ENCODE measurements at places on chromosomes 12 and 14.
A peak's percentile ranks its signal among the peaks of the same experiment; 100 is the strongest.

DNA sequence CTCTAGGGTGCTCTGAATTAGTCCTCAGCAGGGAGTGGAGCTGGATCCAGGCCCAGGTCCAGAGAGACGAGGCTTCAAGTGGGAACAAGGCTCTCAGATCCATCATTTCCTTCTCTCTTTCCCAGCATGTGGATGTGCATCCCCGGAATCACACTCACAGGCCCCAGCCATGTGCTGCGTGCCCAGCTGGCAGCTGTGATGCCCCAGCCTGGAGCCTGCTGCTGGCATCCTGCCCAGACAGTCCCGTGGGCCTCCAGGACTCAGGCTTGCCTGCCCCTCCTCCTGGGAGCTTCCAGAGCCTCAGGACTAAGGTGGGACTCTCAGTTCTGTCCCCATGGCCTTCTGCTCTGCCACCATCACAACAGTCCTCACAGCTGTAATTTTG is 6.2 kb upstream of the KRT84 start:
- DNase-seq, result no peak

- DNase-seq, result peak; percentile 40
These were observed 78.0 kb upstream of the SSTR1 start for GRCh38 chr14:38129705-38130104.

- DNase-seq, result no peak
These were observed 318.6 kb downstream of the ITPR2 start for GRCh38 chr12:26514364-26514763.

DNA sequence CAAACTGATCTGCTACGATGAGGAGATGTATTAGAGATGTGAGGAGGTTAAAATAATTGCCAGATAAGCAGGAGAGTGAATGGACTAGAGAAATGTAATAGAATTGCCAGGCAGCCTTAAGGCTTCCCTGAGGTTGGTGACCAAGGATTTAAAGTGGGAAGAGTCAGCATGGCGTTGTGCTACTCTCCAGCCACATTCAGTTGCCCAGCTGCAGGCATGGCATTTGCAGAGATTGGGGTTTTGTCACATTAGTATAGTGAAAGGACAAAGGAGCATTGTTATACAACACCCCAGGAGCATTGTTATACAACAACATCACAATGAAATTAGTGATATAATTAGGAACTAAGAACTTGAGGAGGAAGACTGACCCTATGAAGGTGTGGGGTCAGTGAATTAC is 31.7 kb downstream of the MARK3 start:
- no peak for DNase-seq

DNA sequence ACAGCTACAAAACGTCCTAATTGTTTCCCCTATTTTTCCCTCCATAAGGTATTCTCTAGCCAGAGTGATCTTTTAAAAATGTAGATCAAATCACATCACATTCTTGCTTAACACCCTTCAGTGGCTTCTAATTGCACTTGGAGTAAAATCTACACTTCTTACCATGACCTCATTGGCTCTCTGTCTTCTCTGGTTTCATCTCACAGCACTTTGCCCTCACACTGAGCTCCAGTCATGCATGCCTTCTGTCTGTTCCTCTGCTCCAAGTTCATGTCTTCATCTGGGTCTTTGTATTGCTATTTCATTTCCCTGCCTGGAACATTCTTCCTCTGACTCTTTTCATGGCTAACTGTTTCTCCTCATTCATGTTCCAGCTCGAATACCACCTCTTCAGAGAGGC is 220.4 kb upstream of the GARIN6 start:
- DNase-seq, result no peak

DNA sequence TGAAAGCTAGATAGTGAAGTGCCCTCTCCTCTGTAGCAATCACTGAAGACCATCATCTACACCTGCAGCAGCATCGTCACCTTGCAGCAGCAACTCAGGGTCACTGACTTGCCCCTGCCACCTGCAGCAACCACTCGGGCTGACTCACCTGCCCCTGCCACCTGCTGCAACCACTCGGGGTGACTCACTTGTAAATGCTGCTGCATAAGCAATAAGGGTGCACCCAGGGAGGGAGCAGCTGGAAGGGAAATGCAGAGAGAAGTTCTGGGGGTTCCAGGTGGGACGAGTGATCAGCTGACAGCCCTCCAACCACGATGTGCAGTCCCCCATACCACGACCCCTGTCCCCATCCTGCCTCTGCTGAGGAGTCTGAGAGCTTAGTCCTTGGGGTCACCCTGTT is 357.1 kb upstream of the SFSWAP start:
- no peak for DNase-seq

- no peak for DNase-seq
These were observed 110.0 kb upstream of the ARHGAP5 start for GRCh38 chr14:31966896-31967668.

DNA sequence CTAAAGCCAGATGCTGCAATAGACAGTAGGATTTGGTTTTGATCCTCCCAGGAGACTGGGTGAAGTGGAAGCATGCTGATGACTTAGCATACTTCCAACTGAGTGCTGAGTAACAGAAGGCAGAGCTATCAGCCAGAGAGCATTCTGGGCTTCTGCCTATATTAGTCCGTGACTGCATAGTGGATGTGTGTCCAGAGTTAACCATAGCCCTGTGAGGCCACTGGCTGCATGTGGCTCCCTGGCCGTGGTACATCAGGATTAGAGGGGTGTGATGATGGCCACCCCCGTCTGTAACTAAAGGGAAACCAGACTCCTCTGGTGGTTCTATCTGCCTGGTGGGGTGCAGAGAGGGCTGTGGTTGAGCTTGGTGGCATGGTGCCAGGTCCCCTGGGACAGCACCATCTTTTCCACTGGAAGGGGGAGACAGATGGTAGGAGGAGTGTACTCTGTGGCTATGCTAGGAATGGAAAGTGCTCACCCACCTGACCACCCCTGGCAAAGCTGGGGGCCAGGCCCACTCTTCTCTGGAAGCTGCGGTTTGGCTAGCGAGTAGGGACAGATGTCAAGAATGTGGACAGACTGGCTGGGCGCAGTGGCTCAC is 27.4 kb downstream of the ABCD4 start:
- DNase-seq, result no peak

DNA sequence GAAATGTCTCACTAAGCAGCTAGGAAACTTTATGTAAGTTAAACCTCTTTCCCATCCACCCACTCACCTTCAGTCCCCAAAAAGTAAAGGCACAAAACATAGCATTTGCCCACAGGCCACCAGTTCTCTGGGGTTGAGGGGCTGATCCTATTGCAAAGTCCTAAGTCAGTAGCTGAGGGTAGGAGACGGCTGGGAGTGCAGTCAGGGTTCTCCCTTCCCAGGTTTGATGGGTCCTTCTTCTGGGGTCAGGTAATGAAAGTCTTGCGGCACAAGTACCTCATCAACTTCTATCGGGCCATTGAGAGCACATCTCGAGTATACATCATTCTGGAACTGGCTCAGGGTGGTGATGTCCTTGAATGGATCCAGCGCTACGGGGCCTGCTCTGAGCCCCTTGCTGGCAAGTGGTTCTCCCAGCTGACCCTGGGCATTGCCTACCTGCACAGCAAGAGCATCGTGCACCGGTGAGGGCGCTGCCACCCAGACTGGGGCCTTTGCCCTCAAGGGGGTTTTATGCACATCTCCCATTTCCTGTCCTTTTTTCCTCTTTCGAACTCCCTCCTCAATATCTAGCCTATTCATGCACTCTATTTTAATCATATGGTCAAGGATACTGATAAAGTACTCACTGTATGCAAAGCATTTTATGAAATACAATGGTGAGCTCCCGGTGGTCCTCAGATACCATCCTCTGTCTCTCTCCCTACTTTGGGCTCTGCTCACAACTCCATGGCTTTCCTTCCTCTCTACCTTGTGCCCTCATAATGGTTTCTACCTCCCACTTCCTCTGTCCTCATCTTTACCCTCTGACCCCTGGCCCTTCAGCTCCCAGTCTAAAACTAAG is 986 bp downstream of the TSSK4 start:
- DNase-seq, result no peak

- DNase-seq, result no peak
These were observed 10.2 kb downstream of the BDKRB2 start for GRCh38 chr14:96214793-96215192.

- no peak for DNase-seq
These were observed 98.2 kb downstream of the C12orf42 start for GRCh38 chr12:103397536-103397935.

DNA sequence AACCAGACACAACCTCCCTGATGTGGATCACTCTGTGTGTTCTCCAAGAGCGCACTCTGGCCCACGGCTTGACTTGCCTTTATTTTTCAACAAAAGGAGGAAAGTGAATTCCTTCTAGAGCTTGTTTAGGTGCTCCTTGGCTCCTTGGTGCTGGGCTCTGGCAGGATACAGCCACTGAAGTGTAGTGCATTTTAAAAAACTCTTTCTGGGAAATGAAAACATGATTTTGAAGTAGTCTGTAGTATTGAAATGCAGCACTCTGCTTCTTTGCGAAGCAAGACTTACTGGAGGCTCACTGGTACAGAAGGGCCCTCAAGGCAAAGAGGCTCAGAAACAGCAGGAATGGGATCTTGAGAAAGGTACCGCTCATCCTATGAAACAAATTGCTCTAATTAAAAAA is 81.6 kb downstream of the PTCSC3 start:
- no peak for DNase-seq

GRCh38 chr12:127290251-127290650 is 976.7 kb upstream of the TMEM132C start:
- DNase-seq, result no peak

- DNase-seq, result no peak
These were observed 38.9 kb downstream of the GPR65 start for GRCh38 chr14:88043529-88044443.

- DNase-seq, result no peak
These were observed 572.8 kb upstream of the STXBP6 start for GRCh38 chr14:25622763-25623162.

DNA sequence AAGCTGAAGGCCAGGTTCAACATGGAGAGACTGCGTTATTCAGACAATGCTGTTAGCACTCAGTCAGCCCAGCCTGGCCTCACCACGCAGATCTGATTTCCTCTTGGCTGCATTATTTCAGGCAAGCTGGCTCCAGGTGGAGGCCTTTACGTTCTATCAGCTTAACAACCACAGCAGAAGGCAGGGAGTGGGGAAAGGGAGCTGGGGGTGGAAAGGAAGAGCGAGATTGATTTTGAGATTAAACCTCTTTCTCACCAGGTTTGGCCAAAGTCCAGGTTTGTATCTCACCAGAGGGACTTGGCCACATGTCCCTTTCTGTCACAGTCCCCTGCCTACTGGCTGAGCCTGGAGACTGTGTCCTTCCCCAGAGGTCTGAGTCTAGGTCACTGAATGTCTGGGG is 543.7 kb upstream of the TMEM132C start:
- DNase-seq, result no peak

- DNase-seq, result no peak
These were observed at the start of gene GMPR2 for GRCh38 chr14:24232645-24233537. Gene GMPR2 (plus strand): TSS chr14:24232929. CDS start chr14:24233254, 325 bp downstream.

- DNase-seq, result no peak
These were observed 44.5 kb downstream of the PSMA6 start for GRCh38 chr14:35336494-35337268.

GRCh38 chr12:123879101-123879500 is 93.5 kb downstream of the CCDC92 start:
- DNase-seq, result no peak

GRCh38 chr12:129009833-129010622 is 156.8 kb downstream of the GLT1D1 start:
- DNase-seq, result no peak

- DNase-seq, result no peak
These were observed 70.6 kb upstream of the ARHGAP5 start for GRCh38 chr14:32006263-32007110.

DNA sequence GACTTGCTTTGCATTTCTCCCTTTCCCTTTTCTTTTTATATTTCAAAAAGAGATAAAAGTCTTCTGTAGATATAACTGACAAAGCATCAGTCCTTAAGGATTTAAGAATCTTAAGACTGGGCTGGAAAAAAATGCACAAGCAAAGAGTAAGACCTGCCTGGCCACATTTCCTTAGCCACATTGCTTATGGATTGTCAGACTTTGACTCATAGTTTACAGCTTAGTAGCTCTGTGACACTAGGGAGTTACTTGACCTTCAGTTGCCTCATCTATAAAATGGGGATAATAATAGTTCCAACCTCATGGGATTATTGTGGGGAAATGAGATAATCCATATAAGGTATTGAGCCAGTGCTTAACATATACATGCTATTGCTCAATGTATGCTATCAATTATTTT is 66.4 kb upstream of the STK38L start:
- no peak for DNase-seq

DNA sequence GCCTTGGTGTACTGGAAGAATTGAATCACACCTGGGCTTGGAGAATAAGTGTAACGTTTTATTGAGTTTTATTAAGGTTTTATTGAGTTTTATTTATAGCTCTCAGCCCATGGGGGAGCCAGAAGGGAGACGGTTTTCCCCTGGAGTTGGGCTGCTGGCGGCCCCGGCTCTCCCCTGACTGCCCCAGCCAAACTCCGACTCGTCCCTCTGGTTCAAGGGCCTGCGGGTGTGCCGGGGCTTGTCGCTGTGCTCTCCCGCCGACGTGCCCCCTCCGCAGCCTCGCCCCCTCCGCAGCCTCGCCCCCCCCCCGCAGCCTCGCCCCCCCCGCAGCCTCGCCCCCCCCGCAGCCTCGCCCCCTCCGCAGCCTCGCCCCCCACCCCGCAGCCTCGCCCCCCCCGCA is 326.1 kb upstream of the RTL1 start:
- no peak for DNase-seq

GRCh38 chr14:74922752-74923401 is at the start of gene RPS6KL1:
Gene RPS6KL1 (minus strand): TSS chr14:74923260. CDS start chr14:74921541, 1,719 bp downstream.
- DNase-seq, result peak; percentile 73

GRCh38 chr12:122116707-122117535 is 38.4 kb downstream of the MLXIP start:
- no peak for DNase-seq

All from CD4-positive, alpha-beta T cell treated with Interleukin-10 for 1 hour (primary cell).